ENCODE measurements at places on chromosomes 11 and 22.

DNA sequence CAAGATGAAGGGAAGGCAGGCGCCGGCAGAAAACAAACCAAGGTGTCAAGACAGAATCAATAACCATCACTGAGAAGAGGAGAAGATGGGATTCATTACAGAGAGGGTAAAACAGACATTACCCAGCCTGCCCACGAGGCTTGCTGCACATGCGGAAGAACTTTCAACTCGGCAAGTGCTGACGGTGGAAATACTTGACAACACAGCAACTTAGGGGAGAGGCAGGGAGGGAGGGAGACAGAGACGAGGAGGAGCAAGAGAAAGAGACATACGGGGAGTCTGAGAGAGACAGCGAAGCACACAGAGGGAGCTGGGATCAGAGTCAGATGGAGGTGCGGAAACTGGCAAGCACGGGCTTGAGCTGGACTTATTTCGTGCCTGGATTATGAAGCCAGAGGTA lies 129.3 kb upstream of the NECTIN1 start:
- no peak for DNase-seq

- DNase-seq = peak; percentile 89
Observed at GRCh38 chr11:58900479-58901420, 38.5 kb upstream of the GLYATL1 start.

DNA sequence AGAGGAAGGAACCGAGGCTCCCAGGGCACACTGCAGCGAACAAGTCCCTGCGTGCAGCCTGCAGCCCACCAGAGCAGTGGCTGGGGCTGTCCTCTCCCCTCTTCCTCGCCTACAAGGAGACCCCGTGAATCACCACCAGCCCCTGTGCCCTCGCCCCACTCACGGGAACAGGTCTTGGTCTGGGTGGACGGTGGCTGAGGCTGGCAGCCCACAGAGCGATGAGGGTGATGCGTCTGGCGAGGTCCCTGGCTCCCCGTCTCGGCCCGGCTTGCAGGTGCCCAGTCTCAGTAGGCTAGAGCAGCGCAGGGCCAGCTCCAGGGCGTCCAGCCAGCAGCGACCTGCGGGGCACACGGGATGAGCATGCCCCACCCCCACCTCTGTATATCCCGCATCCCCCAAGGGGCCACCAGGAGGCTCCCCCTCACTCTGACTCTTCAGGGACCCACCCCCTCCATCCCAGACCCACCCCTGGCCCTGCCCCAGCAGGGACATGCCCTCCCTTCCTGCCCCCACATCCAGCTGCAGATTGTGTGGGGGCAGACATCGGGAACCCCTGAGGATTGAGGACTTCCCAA lies 50.5 kb upstream of the CARS1 start:
- no peak for DNase-seq

DNA sequence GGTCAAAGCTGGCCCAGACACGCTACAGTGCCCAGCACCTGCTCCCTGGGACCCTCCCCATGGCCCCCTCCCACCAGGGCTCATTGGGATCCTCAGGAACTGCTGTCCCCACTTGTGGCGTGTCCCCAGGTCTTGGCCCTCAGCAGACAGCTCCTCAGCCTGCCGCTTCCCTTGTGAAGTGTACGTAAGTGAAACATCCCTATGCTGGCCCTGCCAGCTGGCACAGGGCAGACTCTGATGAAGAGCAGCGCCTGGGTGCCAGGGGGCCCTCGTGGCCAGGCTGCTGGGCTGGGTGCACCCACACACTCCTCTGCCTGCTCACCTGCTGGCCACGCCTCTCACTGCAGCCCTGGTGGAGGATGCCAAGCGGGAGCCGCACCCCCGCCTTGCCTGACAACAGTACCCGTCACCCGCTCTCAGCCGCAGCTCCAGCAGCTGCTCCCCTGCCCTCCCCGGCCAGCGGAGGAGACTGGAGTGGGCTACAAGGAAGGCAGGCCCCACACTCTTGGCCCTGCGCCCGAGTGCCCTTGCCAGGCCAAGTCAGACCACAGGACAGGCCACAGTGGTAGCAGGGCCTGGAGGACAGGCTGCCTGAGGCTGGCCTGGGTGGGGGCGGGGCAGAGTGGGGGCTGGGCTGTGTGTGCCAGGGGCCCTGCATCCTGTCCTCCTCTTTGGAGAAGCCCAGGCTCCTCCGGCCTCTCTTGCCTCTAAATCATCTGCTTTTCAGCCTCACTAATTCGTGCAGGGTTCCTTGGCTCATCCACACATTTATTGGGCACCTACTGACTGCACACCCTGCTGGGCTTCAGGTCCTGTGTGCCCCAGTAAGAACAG lies 39.5 kb downstream of the IGF2 start:
- DNase-seq = peak; percentile 63

DNA sequence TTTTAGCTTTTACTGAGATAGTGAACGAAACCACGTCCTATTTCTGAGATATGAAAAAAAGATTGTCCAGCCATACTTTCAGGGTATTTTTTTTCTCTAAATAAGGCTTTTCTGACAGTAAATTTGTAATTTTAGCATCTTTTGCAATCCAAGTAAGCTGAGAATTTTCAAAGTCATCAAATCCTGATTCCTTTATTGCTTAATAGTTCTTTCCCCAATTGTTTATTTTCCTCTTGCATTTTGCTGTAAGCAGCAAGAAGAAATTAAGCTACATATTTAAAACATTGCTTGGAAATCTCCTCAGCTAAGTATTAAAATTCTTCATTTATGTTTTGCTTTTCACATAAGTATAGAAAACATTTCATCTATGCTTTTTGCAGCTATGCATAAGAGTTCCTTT lies 493.3 kb upstream of the CCDC179 start:
- DNase-seq = no peak

DNA sequence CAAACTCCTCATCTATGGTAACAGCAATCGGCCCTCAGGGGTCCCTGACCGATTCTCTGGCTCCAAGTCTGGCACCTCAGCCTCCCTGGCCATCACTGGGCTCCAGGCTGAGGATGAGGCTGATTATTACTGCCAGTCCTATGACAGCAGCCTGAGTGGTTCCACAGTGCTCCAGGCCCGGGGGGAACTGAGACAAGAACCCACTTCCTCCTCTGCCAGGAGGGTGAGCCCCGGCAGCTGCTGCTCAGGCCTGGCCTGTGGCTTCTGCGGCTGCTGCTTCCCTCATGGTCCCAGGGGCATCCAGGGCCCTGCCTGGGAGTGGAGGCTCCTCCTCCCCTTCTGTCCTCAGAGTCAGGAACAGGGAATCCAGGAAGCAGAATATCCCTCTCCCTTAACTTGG lies 98.4 kb downstream of the ZNF280B start:
- peak; percentile 61 for DNase-seq

DNA sequence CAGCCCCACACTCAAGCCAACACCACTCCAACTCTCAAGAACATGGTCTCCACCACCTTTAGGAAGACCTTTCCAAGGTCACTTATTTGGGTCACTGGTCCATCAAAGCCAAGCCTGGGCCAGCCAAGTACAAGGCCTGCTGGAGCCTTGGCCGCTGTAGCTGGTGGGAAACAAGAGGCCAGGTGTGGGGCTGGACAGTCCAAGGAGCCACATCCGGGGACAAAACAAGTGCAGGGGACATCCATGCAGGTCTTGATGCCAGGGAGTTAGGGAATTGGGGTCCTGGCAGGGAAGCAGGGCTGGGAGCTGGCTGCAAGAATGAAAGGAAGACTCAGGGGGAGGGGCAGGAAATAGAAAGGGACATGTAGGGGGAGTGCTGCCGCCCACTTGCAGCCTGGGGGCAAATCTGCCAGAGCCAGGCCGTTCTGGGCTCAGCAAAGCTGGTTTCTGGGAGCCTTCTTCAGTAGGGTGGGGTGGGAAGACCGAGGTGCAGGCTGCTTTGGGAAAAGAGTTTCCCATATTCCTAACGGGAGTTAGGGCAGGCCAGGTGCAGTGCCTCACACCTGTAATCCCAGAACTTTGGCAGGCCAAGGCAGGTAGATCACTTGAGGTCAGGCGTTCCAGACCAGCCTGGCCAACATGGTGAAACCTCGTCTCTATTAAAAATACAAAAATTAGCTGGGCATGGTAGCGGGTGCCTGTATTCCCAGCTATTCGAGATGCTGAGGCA lies 69.5 kb upstream of the ATXN10 start:
- no peak for DNase-seq

- peak; percentile 85 for DNase-seq
Observed at GRCh38 chr22:33049119-33049729, 9.0 kb downstream of the SYN3 start.

DNA sequence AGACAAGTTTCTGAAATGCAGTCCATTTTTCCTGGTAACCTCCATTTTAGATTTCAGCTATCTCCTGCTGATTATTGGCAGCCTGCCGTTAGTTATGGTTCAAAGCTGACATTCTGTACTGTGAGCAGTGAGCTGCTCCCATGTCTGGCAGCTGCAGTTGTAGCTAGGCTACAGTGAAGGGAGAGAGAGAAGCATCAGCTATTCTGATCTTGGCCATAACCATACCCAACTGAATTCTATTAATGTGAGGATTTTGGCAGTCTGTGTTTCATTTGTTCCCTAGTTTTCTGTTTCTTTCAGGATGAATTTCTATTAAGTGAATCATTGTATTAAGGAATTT lies 33.4 kb downstream of the SIK2 start:
- DNase-seq = peak; percentile 84

DNA sequence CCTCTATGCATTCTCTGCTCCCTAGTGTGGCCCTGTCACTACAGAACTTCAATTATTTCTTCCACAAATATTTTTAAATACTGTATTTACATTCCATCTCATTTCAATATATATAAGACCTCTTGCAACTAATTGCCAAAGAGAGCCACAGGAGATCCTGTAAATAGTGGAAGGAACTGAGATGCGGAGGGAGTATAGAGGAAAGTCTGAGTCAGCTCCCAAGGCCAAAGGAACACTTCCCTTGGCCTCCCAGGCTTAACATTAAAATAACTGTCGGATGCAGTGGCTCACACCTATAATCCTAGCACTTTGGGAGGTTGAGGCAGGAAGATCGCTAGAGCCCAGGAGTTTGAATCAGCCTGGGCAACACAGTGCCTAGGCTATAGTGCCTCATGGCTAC lies 31.2 kb downstream of the RBFOX2 start:
- DNase-seq = no peak

DNA sequence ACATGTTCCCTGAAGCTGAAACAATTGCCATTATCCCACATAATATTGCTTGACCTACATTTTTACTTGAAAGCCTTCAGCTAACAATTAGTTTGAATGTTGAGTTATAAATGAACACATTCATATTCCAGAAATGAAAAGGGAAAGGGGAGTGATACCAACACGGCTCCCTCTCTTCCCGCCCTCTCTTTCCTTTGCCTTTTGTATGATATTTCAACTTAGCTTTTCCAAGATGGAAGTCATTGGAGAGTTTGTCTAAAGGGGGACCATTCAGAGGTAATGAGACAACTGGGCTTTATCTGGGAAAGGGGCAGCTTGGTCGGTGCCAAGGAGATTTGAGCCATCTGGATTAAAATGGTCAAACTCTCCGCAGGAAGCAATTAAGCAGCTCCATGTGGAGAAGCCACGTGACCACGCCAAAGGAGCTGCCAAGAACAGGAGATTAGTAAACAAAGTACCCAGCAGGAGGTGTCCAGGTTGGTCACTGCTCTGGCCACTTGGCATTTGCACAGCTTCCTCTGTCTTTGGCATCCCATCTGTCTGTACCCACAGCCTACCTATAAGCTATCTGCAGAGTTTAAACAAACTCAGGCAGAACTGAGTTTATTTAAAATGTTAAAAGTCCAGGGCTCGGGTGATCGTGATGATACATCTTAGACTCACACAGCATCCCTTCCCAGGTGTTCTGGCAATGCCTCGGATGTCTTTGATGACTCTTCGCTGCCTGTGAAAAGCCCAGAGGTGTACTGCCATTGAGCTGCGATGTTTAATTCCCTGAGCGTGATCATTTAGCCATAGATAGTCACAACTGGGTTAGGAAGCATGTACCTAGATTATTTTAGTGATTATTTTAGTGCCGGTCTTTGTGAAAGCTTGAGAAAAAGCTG lies 735.9 kb downstream of the NTM start:
- no peak for DNase-seq

DNA sequence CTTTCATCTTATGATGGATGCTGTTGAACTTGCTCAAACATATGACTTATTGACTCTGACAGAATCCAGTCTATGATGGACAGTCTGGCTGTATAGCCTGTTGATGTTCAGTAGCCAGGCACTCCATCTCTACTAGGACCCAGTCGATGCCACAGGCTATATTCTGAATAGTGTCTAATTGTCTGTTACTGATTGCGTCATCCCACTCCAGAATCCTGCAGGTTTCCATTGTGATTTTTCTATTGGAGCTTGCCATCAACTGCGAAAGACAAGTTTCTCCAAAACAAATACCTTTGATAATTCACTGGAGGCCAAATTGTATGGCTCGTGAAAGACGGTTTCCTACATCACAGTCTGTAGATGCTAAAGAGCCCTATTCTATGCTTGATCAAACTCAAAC lies 481.7 kb upstream of the CHORDC1 start:
- DNase-seq = no peak

DNA sequence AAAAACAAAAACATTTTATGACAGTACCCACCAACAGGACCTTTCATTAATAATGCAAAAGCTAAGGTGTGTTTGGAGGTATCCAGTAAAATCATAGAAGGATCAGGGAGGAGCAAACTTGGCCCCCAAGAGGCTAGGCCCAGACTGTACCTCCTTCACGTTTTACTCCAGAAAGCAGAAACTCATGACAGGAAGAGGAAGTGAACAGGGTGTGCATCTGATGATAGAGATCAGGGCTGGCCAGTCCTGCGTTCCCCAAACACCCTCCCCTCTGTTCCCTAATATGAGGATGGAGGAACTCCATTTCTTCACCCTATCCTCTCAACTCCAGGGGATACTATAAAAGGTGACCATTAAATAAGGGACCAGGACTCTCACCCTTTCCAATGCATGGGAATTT lies 10.2 kb upstream of the MS4A12 start:
- no peak for DNase-seq

DNA sequence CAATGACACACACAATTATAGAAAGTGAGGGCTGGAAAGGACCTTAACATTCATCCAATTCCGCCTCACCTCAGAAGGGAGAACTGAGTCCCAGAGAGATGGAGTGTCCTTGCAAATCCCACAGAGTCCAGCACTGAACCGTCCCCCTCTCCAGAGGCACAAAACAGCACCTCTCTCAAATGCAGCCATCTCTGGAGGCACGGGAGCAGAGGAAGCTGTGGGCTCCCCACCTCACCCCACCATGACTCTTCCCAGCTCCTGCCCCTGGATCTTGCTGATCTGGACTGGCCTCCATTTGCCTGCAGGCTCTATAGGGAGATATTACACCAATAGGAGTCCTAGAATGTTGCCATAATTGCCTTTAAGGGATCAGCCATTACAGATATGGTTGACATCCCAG lies 1.4 kb upstream of the DRD2 start:
- no peak for DNase-seq

Data from right hindlimb (tissue), 1 donor.